Fibroblast of skin of abdomen (primary cell): ENCODE measurements at places on chromosomes 5 and 9.
A peak's percentile ranks its signal among the peaks of the same experiment; 100 is the strongest.

DNA sequence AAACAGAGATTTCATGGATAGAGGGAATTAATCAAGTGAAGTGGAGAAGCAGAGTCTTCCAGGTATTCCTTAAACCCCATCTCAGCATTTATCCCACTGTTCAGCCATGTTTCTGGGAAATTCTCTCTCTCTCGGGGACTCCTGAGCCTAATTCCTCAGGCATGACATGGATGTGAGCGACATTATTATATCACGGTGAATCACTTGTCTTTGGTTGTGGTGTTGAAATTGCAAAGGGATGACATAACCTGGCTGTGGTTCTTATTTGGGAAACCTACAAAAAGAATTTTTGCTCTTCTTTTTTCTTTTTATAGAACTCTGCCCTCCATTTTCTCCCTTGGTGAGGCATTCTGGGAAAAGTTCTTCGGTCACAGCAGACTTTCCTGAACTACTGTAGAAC is 457.9 kb upstream of the PTGER4 start:
- peak; percentile 91 for DNase-seq

DNA sequence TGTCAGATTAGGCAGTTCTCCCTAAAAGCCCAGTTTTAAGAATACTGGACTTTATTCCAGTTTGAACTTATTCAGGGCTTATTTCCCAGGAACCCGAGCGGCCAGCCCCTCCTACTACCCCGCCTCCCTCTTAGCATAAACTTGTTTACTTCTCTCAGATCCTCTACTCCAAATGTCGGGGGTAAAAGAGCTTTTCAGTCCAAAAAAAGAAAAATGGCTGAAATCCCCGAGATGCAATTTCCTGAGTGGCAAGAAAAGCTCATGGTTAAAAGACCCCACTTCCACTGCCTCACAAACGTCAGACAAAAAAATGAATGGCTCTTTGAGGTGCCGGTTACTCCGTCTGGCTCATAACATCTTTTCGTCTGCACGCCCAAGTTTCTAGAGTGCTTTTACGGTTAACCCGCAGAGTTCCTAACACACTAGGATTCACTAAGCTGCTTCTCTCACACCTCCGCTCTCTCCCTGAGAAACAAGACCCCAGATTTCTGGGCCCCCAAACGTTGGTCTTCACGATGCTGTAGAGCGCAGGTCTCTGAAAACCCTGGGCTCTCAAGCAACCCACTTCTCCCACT is 402 bp downstream of the BRD8 start:
- peak; percentile 10 for DNase-seq

DNA sequence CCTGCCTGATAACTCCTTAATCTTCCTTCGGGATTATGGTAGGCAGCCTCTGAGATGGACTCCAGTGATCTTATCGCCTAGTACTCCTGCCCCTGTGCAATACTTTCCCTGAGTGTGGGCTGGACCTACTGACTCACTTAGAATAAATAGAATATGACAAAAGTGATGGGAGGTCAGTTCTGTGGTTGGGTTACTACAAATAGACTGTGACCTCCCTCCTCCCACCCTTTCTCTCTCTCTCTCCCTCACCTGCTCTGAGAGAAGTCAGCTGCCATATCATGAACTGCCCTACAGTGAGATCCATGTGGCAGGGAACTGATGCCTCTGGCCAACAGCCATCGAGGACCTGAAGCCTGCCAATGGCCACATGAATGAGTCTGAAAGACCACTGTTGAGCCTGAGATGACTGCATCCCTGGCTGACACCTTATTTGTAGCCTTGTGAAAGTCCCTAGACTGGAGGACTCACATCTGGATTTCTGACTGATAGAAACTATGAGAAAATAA is 31.7 kb downstream of the NRG2 start:
- no peak for DNase-seq

DNA sequence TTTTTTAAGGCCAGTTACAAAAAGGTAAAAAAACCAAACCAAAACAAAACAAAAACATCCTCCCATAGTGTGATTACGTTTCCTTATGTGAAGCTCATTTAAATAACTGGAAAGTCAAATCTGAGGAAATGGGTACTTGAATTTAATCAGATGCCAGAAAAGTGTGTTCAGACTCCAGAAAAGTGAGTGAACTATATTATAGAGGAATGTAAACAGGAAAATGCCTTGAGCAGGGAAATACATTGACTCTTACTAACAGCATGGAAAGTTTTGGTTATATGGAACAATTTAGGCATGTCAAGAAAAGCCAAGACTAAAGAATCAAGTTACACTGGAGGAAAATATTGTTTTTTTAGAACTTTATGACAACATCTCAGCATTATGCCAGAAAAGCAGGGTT is 37.8 kb upstream of the RNF20 start:
- DNase-seq: peak; percentile 65

DNA sequence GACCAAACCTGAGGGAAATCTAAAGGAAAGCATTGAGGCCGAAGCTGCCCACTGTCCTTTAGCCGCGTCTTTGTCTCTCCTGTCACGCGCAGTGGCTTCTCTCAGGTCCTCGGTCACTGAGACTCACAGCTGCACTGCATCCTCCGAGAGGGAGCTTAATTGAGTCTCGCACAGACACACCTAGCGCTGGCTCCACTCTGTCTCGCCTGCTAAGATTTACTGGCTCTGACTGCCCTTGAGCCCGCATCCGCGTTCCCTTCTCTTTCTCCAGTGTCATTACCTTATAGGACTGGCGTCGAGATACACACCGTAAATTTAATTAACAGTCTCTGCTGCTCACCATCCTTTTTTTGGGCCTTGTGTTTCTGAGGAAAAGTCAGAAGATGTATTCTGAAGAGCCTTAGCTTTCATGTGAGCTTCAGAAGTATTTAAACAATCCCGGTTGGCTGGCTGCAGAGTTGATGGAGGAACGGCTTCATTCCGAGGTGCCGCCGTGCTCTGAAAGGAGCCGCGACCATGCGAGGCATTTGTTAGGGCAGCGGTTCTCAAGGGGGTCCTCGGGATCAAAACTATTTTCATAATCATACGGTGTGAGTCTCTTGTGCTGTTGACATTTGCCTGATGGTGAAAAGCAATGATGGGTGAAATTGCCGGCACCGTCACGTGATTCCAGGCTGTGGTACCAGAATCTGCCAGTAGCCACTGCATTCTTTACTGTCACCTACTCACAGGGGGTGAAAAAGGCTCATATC is 58.3 kb downstream of the GPR107 start:
- DNase-seq: no peak

- no peak for DNase-seq
Measured at GRCh38 chr5:32777733-32778132, 66.6 kb downstream of the NPR3 start.

DNA sequence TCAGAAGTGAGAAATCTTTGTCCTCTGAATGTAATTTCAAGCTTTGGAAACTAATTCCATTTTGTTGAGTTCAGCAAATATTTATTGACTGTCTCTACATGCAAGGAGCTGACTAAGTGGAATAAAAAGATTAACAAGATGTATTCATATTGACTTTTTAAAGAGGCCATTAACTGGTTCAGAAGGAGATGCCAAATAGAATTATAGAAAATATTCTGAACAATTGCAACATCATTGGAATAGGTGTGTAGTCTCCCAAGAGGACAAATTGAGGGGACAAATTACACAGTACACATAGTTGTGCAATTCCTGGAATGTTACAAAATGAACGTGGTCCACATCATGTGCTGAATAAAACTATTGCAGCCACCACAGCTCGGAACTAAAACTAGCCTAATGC is 224.2 kb downstream of the NPR3 start:
- DNase-seq: no peak

DNA sequence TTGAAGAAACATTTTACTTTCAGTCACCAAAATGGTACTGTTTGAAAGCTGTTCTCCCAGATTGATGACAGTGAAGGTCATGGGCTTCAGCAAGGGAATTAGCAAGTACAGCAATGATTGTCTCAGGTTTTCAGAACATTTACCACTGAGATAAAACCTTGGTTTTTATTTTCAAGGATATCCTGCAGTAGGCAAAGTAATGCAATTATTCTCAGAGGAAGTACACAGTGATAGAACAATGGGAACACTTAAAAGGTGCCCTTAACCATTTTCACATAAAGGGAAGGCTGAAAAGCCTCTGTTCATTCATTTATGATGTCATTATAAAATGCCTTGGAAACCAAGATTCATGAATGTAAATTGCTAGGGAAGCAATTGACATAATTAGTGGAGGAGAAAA is 471.8 kb upstream of the ACO1 start:
- DNase-seq: no peak

GRCh38 chr5:95244479-95244878 is 40.4 kb downstream of the MCTP1 start:
- DNase-seq: no peak

GRCh38 chr5:24073107-24073506 is 565.7 kb downstream of the PRDM9 start:
- no peak for DNase-seq

DNA sequence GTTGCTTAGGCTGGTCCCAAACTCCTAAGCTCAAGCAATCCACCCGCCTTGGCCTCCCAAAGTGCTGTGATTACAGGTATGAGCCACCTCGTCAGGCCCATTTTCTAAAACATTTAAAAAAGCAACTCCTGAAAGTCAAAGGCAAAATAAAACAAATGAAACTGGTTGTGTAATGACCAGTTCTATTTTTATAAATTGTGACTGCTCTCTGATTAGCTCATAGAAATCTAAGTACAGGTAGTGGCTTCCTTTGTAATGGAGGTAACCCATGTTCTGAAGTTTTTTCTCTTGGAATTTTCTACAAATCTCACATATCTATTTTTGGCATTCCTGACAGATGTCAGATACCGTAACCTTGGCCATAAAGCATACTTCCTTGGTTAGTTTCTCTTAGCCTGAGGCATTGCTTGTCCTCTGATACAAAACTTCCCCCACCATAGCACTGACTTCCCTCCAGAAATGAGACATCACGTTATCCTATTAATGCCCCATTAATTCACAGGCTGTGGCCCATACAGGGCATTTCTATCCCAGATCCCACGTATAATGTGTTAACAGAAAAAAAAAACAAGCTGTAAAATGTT is 14.1 kb upstream of the AK3 start:
- no peak for DNase-seq

GRCh38 chr5:108747774-108748400 is at the start of gene FER:
Gene FER (plus strand): TSS chr5:108747897. CDS start chr5:108798183, 50,286 bp downstream.
- peak; percentile 62 for DNase-seq

DNA sequence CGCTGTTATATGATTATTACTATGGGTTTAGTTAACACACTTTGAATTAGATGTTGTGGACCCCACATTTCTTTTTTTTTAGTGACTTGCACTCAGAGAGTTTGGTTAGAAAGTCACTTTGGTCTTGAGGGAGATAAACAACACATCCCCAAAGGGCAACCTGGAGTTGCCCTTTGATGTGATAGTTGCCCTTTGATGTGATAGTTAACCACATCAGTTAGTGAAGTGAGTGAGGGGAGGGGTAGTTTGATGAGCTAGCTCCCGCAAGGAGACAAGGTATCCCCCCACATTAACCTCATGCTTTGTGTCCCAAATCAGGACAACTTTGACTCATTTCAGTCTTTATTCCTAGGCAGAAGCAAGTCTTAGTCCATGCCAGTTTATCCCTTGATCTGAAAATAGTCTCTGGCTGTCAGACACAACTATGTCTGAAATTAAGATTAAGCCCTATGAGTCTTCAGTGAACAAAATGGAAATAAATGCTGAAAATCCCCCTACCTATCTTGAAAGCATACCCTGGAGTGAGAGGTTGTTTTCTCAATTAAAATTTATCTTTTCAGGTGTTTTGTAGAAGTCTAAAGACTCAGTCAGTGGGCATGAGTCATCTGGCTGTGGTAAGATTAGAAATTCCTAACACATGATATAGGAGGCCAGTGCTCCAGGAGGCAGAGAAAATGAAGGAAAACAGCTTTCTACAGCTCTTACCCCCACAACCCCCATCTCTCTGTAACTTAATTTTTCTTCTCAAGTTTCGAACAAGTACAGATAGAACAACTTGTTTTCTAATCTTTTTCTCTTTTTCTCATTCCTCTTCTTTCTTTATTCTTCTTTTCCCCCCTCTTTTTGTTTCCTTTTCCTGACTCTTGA is 208.9 kb upstream of the DMRTA1 start:
- DNase-seq: peak; percentile 92

DNA sequence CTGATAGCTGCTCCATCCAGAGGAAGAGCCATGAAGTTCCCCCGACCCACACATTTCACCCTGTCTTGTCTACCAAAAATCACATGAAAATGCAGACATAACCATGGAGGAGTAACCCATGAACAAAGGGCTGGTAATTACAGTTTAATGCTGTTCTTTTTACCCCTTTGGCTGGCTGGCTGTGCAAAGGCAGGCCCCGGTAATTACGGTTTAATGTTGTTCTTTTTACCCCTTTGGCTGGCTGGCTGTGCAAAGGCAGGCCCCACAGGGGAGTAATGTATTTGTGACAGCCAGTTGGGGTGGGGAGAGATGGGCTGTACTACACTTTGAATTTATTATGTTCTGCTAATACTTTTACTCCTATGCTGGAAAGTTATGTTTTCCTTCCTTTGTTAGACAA is 41.7 kb downstream of the PIK3R1 start:
- no peak for DNase-seq

GRCh38 chr5:112635771-112636731 is 101.6 kb upstream of the APC start:
- DNase-seq: no peak

GRCh38 chr5:65070026-65070425 is 301.3 kb downstream of the CWC27 start:
- DNase-seq: peak; percentile 49

GRCh38 chr5:171795381-171795780 is 9.8 kb downstream of the SMIM23 start:
- DNase-seq: no peak

DNA sequence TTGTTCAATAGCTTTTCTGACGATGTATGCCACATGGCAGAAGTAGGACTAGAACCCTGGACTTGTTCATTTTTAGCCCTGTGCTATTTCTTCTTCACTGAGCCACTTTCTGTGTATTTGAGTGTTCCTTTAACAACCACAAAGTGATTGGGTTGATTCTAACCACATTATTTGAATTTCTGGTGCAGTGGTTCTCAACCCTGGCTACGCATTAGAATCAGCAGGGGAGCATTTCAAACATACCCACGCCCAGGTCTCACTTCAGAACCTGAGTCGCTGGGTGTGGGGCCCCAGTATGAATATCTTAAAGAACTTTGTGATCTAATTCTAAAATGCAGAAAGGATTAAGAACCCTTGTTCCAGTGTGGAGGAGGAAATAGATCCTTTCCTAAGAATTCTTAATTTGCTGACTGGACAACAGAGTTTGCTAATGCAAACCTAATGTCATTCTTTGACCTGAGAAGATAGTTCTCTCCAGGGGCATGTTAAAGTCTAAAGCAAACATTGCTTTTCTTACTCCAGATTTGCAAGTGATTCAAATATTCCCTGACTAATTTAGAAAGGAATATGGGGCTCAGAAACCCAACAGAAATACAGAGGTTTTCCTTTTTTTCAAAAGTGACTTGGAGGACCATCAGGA is 75.4 kb upstream of the GDNF start:
- no peak for DNase-seq

- DNase-seq: no peak
Measured at GRCh38 chr5:8270246-8270645, 401.3 kb downstream of the MTRR start.

DNA sequence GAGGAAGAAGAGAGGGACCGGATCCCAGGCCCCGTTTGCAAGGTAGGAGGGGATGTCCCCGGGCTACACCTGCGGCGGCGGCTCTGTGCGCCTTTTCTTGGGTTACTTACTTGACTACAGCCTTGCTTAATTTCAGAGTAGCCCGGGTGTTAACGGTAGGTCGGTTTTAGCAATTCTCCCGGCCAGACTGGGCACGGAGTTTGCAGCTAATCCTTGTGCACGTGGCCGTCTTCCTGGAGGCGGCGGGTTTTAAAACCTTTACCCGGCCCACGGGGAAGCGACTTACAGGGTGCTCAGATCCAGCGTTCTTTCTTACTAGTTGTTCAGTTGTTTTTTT is 313 bp downstream of the BRIX1 start:
- DNase-seq: no peak

- no peak for DNase-seq
Measured at GRCh38 chr5:154202379-154203260, 12.1 kb downstream of the GALNT10 start.
